ENCODE measurements at places on chromosomes 7 and 10. TPM values are rescaled to one million over a fixed set of nuclear protein-coding genes. Genes with fewer than 3 reads are reported as not detected.

The PLAU gene
- 21.6 TPM for total RNA-seq

The LLCFC1 gene
- total RNA-seq: not detected

The IKZF1 gene
- not detected for total RNA-seq

The TMEM176B gene
- not detected for total RNA-seq

The CFAP58 gene
- 0.98 TPM for total RNA-seq

The PPP1R3C gene
- total RNA-seq: 92.6 TPM

The PDGFA gene
- total RNA-seq: 4.1 TPM
